NCI-H2171 treated with DMSO at 0.1 percent for 48 hours (cell line): ENCODE measurements at places on chromosomes 4 and X.

GRCh38 chrX:115018944-115019343, 1.5 kb upstream of the IL13RA2 start:
- no peak for DNase-seq

- no peak for DNase-seq
These were observed 78.2 kb downstream of the COL4A6 start for GRCh38 chrX:108359806-108360602.

- peak; percentile 61 for DNase-seq
These were observed at the start of gene TMEM185A for GRCh38 chrX:149631234-149632165. TMEM185A (minus strand) TSS chrX:149631792; CDS start chrX:149631580, 212 bp downstream.

- peak; percentile 28 for DNase-seq
These were observed 109.2 kb upstream of the PCDH18 start for GRCh38 chr4:137641544-137641943.

DNA sequence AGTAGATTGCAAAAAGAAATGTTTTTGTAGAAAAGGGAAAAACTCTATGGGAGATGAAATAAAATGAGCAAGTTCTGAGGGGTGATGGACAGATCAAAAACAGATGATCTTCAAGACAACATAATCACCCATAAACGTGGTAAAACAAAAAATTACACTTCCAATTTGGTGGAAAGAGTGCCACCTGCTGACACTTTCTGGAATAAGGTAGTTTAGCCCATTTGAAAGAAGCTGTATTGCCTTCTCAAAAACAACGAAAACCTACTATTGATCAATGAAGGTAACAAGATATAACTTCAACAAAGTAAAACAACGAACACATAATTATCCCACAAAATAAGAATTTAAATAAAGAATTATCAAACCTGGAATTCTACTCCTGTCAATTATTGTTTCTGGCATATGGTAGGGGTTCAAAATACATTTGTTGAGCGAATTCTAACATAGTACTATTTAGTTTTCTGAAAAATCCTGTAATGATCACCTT, 2.5 kb downstream of the COQ2 start:
- DNase-seq, result peak; percentile 32

DNA sequence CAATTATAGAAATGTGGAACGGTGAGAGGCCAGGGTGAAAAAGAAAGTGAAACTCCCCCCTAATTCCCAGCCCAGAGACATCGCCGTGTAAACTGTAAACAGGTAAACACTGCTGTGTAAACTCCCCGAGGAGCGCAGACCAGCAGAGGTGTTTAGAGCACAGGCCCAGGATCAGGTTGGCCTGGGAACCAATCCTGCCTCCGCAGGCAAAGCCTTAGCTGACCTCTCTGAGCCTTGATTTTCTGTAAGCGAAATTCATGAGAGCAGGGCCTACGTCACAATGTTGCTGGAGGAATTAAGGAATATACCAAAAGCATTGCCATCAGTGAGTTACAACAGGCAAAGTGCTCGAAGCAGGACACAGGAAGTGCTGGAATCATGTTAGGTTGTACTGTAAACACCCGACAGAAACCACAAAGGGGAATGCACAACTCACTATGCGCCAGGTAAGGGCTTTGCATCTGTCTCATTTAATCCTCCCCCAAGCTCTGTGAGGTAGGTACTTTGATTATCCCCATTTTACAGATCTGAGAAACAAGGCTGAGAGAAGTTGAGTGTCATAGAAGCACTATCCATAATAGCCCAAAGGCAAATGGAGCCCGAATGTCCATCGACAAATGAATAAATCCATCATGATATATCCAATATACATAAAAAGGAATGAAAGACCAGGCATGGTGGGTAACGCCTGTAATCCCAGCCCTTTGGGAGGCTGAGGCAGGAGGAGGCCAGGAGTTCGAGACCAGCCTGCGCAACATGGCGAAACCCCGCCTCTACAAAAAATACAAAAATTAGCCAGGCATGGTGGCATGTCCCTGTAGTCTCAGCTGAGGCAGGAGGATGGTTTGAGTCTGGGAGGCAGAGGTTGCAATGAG, 30.7 kb upstream of the KIAA0232 start:
- no peak for DNase-seq

DNA sequence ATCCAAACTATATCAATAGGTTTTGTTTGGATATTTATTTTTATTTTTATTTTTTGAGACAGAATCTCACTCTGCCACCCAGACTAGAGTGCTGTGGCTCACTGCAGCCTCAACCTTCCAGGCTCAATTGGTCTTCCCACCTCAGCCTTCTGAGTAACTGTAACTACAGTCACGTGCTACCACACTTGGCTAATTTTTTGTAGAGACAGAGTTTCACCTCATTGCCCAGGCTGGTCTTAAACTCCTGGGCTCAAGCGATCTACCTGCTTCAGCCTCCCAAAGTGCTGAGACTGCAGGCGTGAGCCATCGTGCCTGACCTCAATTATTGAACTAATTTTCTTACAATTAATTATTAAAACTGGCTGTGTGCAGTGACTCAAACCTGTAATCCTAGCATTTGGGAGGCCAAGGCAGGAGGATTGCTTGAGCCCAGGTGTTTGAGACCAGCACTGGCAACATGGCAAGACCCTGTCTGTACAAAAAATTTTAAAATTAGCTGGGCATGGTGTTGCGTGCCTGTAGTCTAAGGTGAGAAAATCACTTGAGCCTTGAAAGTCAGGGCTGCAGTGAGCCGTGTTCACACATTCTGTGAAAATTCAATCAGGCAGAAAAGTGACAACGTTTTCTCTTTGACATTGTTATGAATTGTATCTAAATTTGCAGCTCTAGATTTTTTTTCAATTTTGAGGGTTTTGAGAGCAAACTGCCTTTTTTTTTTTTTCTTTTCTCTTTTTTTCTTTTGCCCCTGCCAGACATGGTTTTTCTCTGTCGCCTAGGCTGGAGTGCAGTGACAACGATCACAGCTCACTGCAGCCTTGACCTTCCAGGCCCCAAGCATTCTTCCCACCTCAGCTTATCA, 66.0 kb downstream of the UBE2K start:
- no peak for DNase-seq

- DNase-seq, result no peak
These were observed 636.3 kb upstream of the FTHL17 start for GRCh38 chrX:31708116-31708515.

DNA sequence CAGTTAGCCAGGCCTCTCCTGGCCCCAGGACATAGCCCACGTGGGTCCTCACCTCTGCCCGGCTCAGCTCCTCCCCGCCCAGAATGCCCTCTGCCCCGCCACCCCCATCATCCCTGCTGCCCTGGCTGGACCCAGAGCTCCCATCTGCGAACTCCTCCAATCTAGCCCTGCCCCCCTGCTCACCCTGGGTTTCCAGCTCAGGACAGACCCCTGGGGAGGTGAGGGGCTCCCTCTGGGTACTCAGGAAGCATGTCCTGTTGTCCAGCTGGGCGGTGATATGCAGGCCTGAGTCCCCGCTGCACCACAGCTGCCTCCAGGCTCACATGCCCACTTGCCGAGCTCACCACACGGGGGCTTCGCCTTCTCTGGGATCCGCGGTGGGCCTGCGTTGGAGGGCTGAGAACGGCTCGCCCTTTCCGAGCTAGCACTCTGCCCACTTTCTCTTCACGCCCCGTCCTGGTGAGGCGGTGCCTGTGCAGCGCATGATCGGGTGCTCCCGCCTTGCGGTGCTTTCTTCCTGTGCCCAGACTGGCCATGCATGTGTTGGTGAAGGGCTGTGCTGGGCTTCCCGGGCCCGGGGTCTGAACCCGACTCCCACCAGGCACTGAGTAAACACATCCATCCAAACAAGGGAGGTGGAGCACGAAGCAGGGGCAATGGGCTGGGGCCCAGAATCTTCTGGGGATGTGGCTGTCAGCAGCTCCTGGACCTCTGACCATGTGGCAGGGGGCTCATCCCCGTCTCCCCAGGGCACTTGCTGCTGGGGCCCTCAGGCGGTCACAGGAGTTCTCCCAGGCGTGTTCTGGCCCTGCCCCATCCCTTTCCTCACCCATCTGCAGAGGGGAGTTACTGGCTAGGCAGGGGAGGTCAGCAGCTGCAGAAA, 74.3 kb downstream of the RGS12 start:
- DNase-seq, result no peak

GRCh38 chrX:13703589-13703988, 14.7 kb downstream of the RAB9A start:
- no peak for DNase-seq

DNA sequence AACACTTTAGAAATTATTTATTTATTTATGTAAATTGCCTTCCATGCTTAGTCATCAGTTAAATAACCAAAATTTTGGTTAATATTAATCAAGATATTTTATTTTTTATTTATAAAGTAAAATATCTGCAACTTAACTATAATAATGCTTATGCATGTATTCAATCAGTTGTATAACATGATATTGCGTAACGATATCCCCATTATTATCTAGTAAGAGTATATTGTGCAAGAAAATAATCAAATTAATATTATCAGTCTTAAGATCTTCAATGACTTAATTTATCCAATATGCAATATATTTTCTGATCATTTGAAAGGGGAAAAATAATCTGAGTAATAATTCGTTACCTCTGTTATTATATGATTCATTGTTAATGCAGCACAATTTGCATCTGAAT, 596.7 kb downstream of the GABRG1 start:
- DNase-seq, result no peak

- DNase-seq, result no peak
These were observed 293.8 kb upstream of the CTSO start for GRCh38 chr4:156247470-156247869.

- DNase-seq, result peak; percentile 39
These were observed 14.3 kb downstream of the JCHAIN start for GRCh38 chr4:70651864-70652506.

- no peak for DNase-seq
These were observed 175.1 kb downstream of the SOWAHB start for GRCh38 chr4:76722838-76723237.

DNA sequence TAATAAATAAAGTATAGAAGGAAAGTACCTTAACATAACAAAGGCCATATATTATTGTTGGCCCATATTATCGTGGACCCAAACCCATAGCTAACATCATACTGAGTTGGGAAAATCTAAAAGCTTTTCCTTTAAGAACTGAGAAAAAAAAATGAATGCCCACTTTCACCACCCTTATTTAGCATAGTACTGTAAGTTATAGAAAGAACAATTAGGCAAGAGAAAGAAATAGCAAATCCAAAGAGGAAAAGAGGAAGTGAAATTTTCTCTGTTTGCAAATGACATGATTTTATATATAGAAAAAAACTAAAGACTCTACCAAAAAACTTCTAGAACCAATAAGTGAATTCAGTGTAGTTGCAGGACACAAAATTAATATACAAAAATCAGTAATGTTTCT, 1854.6 kb downstream of the PCDH7 start:
- DNase-seq, result no peak

GRCh38 chrX:140504371-140505324, at the start of gene SOX3:
SOX3 (minus strand) TSS chrX:140505069; CDS start chrX:140505060, 9 bp downstream.
- DNase-seq, result no peak

GRCh38 chr4:142353149-142353738, 492.9 kb downstream of the INPP4B start:
- DNase-seq, result peak; percentile 16

DNA sequence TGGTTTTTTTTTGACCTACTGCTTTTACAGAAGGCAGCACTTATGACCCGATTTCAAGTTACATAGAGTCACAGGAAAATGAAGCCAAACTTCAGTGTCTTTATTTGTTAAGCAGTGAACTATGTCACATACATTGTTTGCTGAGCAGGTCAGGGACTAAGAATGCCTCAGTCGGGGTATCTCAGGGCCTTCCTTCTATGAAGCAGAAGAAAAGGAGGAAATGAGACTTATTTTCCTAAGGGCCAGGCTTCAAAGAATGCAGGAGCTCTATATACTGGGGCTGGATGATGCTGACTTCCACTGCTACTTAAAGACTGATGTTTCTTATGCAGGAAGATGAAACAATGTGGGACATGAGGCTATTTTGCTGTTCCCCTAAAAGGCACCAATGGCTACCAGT, 558.4 kb upstream of the IGFBP7 start:
- DNase-seq, result no peak

DNA sequence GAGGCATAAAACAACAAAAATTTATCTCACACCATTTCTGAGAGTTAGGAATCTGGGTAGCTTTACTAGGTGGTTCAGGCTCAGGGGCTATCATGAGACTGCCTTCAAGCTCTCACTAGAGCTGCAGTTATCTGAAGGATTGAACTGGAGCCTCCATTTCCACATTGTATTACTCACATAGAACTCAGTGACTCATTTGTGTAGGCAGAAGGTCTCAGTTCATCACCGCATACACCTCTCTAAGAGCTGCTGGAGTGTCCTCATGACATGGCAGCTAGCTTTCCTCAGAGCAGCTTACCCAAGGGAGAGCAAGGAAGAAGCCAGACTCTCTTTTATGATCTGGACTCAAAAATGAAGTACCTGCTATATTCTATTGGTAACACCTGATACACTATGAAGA, 389.2 kb downstream of the IQCM start:
- no peak for DNase-seq

DNA sequence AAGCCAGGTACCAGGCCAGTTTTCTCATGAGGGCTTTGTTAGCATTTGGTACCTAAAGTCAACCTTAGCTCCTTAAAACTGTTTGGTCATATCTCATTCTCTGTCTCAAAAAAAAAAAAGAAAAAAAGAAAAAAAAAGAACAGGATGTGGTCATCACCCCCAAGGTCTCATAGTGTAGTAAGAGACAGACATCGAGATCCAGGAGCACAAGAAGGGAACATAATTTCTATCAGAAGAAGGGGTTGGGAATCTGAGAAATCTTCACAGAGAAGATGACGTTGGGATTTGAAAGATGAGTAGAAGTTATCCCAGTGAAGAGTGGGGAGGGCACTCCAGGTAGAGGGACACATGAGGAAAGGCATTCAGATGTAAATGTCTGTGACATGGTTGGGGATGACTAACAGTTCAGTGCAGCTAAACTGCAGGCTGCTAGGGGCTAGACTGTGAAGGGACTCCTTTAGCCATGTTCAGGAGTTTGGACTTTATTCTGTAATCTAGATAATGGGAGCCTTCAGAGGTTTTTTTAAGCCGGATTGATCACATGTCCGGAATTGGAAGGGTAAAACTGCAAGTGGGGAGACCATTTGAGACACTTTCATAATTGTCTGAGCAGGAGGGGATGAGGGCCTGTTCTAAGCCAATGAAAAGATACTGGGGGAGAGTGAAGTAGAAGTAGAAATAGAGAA, 26.9 kb upstream of the GJB1 start:
- DNase-seq, result no peak

DNA sequence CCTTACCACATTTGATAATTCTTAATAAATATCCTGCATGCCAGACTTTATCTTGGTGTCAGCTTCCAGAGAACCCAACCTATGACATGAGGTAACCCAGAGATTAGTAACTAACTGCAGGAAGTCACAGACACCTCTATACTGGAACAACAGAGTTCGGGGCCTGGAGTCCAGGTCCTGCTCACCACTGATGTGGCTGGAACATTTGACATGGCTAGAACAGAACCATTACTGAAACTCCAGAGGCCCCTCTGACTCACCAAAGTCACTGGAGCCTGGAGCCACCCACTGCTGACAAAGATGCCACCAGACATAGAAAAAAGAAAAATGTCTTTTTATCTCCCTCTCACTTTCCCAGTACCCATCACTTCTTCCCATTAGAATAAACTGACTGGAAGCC, 403.7 kb downstream of the MID1IP1 start:
- DNase-seq, result no peak
